ENCODE measurements at places on chromosomes 5 and 9.
A peak's percentile ranks its signal among the peaks of the same experiment; 100 is the strongest.

GRCh38 chr9:12853051-12853450 is 78.2 kb downstream of the LURAP1L start:
- DNase-seq = no peak

DNA sequence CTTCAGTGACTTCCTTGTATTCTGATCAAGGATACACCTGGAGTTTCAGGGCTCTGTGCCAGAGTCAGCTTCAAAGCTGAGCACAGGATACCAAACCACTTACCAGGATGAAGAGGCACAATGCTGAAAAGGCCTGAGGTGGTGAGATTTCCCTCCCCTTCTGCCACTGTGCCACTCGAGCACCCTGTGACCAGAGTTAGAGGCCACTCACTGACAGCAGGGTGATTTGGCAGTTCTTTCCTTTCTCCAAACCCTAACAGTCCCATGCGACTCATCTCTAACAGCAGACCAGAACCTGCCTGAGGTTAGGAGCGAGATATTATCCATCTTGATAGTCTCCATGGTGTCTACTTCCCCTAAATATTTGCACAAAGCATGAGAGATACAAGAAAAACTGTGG is 1.8 kb downstream of the PLGRKT start:
- DNase-seq = no peak

DNA sequence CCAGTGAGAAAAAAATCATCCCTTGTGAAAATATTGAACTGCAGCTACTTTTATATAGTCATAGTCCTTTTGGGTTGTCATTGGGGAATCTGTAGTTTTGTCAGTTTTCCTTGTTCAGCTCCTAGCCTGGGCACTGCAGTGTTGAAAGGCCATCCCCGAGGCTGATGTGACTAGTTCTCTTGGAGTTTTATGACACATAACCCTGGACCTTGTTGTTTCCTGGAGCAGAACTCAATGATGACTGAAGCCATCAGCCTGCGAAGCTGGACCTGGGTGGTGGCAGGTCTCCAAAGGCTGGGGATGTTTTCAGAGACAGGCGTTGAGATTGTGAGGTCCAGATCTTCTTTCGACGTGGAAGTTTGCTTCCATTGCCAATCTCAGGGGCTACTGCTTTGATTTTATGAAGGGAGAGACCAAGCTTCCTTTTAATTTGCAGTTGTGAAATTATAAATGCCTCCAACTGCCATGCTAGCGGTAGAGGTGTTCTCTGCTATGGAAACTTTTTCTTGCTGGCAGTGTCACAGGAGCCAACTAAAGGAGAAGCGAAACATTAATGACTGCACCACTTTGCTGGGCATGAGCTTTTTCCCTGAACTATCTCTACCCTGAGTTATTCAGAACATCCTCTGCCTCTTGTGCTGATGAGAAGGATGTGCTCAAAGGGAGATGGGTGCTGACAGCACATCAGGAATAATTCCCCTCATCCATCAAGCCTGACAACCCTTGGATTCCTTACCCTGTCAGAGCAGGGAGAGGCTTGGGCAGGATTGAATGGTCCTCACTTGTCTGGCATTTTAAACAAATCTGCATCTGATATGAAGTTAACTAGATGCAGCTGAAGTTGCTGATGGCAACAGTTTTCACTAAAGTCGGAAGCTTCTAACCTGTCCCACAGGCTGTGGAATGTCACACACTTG is 209.6 kb downstream of the MAST4 start:
- DNase-seq = no peak

- DNase-seq = no peak
These were observed 50.1 kb upstream of the PWWP2A start for GRCh38 chr5:160169326-160169725.

- DNase-seq = peak; percentile 75
These were observed 22.1 kb upstream of the NDST1 start for GRCh38 chr5:150485693-150486401.

- no peak for DNase-seq
These were observed at the start of gene SMIM23 for GRCh38 chr5:171785517-171785916. TSS of gene SMIM23 (plus strand) at chr5:171785817. CDS start at chr5:171785872, 55 bp downstream.

DNA sequence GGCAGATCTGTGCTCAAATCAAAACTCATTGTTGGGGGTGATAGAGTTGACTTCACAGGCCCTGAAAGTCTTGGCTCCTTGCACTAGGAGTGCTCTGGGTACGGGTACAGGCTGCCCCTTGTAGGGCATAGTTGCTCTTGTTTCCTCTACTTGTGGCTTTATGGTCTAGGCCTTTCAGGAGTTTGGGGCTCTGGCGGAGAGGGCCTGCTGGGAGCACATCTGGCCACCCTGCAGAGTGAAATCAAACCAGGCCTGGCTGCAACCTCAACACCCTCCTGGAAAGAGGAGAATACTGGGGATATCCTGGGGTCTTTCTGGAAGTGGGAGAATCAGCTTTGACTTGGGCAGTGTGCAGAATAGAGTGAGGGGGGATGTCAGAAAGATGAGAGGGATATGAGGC is 1.5 kb downstream of the TGFBI start:
- DNase-seq = no peak

- no peak for DNase-seq
These were observed 13.3 kb downstream of the HMMR start for GRCh38 chr5:163473635-163474243.

DNA sequence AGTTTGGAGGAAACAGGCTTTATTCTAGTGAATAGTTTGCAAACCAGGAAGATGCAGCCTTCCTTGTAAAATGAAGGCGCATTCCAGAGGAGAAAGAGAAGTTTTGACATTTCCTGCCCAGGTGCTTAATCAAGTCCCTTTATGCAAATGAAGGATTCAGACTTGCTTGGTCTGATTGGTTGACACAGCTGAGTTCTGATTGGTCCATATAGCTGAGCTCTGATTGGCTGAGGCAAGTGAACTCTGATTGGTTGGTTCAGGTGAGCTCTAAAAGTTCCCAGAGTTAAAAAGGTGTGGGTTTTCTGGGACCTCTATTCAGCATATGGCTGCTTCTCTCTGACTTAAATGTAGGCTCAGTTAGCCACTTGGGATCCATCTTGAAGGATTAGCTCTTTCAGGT is 151.0 kb downstream of the CACNA1B start:
- DNase-seq = no peak

GRCh38 chr5:16539169-16539666 is 73.6 kb upstream of the ZNF622 start:
- no peak for DNase-seq

DNA sequence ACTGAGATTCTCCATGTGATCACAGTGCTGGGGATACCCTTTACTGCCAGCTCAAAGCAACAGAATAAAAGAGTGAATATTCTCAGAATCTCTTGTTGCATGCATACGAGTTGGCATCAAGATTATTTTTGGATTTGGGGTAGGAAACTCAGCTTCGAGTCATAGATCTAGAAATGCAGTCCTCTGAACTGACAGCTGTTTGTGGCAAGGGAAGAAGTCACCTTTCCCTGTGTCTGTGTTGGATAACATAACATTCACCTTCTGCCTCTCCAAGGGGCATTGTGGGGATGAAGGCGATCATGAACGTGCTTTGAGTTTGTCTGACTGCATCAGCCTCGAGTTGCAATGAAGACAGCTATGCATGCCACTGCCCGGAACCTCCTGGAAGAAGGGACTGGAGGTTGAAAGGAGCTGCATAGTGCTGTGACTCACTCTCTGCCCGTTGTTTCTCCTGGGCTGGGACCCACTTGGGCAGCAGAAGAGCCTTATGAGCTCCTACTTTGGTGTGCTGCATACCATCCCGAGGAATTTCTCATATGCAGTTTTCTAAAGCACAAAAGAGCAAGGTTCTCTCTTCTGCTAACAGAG is 231.7 kb downstream of the ARHGAP26 start:
- peak; percentile 60 for DNase-seq

GRCh38 chr9:34734720-34735119 is 24.8 kb upstream of the CCL21 start:
- no peak for DNase-seq

DNA sequence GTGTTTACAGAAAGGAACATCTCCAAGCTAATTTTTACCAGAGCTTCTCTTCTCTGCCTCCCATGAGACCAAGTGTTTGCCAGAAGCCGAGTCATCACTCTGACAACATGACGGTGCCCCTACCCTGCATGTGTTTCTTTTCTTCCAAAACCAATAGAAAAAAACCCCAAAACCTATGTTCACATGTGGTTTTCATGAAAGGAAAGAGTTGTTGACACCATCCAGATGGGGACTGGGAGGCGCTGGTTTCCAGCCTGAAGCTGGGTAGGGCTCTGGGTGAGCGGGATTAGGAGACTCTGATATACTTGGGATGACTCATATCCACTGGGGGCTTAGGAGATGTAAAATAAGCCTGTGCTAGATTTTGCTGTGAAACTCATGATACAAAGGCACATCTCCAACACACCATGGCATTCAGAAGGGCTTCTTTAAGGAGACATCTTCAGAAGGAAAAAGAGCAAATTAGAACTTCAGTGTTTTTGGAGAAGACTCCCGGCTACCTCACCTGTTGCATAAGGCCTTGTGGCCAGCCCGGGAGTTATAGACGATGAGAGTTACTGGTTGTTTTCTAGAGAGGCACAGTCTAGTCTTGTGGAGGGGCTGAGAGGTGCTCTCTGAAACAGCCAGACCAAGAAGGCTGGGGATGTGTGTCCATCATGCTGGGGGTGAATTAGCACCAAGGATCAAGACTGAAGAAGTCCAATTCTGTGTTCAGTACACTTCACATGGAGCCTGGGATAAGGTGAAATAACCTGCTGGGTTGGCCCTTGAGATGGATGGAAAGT is 108.9 kb upstream of the LHFPL2 start:
- no peak for DNase-seq

DNA sequence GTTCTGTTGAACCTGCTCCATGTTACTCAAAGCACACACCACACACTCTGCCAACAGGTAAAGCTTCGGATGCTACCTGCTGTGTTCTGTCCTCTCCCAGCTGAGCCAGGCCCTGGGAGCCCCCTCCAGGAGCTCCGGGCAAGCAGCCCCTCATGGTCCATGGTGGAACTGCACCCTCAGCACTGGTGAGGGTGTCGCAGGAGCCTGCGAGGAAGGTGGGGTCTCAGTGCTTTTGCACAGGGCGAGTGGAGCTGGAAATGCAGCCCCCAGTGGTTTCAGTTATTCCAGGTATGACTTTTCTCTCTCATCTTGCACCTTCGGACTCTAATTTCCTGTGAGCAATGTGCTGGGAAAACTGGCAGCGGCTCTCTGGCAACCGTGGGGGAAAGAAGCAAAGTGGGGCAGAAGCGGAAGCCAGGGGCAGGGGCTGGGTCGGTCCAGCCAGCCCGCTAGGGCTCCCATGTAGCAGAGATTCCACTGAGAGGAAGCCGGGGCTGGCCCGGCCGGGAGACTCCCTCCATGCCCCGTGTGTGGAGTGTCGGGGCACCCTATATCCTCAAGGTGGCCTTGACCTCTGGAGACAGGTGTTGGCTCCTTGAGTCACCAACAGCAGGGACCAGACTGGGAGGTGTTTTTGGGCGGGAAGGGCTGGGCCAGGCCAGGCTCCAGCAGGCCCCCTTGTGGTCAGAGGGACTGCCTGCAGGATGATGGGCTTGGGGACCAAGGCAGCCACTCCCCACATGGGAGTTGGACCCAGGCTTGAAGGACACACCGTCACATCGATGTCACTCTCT is 75.6 kb upstream of the PRSS3 start:
- peak; percentile 68 for DNase-seq

GRCh38 chr5:142716963-142717362 is 31.1 kb upstream of the FGF1 start:
- peak; percentile 49 for DNase-seq

DNA sequence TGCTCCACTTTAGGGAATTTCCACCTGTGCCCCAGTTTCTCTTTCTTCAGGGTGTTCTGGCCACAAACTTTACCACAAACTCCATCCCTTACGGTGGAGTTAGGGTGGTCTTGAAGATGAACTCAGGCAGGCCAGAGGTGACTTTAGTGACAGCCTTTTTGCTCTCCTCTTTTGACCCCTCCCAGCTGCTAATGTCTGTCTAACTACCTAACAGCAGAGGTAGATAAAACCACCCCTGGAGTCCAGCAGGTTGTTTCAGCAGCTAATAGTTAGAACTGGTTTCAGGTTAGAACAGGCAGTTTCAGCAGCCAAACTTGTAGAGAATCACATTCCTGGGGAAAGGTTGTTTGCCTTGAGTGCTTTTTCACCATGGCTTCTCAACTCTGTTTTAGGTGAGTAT is 971.3 kb upstream of the CDH18 start:
- DNase-seq = no peak

- peak; percentile 73 for DNase-seq
These were observed 1.1 kb downstream of the KIF2A start for GRCh38 chr5:62306896-62307689.

- DNase-seq = no peak
These were observed 107.3 kb upstream of the PRRC1 start for GRCh38 chr5:127409921-127410675.

- DNase-seq = no peak
These were observed 464.2 kb downstream of the EBF1 start for GRCh38 chr5:158635565-158635964.

- DNase-seq = no peak
These were observed 53.9 kb downstream of the DPYSL3 start for GRCh38 chr5:147455822-147456450.

DNA sequence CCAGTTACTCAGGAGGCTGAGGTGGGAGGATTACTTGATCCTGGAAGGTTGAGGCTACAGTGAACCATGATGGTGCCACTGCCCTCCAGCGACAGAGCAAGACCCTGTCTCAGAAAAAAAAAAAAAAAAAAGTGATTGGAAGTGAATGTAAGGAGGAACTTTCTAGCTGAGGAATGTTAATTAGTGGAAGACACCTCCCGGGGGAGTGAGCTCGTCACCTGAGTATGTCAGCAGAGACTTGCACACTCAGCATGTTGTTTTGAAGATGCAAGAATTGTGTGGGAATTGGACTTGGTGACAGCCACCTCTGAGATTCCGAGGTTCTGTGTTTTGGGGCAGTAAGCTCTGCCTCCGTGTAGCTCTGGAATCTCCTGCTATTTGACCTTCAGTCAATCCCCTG is 3.6 kb downstream of the SYNPO start:
- DNase-seq = no peak

GRCh38 chr9:95003689-95004410 is 277.4 kb downstream of the AOPEP start:
- peak; percentile 42 for DNase-seq

- no peak for DNase-seq
These were observed 89.3 kb upstream of the SV2C start for GRCh38 chr5:75993643-75994520.

GRCh38 chr5:9437741-9438240 is 108.1 kb downstream of the SEMA5A start:
- DNase-seq = no peak

GRCh38 chr9:35500130-35500748 is 10.3 kb downstream of the RUSC2 start:
- no peak for DNase-seq

GRCh38 chr5:134555223-134555889 is 29.9 kb downstream of the JADE2 start:
- no peak for DNase-seq

GRCh38 chr9:129495620-129496472 is 125.1 kb downstream of the C9orf50 start:
- DNase-seq = peak; percentile 93
